ENCODE measurements at places on chromosomes 12 and 14. TPM values are rescaled to one million over a fixed set of nuclear protein-coding genes. Genes with fewer than 3 reads are reported as not detected.

The NT5DC3 gene
- polyA plus RNA-seq = 8.5 TPM

The LRFN5 gene
- 11.8 TPM for polyA plus RNA-seq

DNA sequence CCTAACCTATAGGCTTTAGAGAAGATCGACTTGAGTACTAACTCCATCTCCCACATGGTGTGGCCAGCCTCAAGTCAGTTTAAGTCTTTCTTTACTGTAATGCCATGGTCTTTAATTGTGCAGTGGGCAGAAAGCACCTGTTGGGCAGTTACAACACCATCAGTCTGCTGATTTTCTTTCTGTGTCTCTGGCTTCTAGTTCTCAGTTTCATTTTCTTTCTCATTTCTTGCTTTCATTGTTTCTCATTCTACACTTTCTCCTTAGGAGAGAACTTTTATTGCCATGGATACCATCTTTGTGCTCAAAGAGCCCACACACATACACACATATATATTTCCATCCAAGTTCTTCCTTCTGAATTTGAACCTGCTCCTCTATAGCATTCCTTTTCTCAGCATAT lies 96.1 kb upstream of the SLC16A7 start:
- DNase-seq = no peak

GRCh38 chr14:45089813-45090212 lies 5.9 kb downstream of the PRPF39 start:
- no peak for DNase-seq

GRCh38 chr12:91023326-91024004 lies 18.7 kb upstream of the EPYC start:
- no peak for DNase-seq

DNA sequence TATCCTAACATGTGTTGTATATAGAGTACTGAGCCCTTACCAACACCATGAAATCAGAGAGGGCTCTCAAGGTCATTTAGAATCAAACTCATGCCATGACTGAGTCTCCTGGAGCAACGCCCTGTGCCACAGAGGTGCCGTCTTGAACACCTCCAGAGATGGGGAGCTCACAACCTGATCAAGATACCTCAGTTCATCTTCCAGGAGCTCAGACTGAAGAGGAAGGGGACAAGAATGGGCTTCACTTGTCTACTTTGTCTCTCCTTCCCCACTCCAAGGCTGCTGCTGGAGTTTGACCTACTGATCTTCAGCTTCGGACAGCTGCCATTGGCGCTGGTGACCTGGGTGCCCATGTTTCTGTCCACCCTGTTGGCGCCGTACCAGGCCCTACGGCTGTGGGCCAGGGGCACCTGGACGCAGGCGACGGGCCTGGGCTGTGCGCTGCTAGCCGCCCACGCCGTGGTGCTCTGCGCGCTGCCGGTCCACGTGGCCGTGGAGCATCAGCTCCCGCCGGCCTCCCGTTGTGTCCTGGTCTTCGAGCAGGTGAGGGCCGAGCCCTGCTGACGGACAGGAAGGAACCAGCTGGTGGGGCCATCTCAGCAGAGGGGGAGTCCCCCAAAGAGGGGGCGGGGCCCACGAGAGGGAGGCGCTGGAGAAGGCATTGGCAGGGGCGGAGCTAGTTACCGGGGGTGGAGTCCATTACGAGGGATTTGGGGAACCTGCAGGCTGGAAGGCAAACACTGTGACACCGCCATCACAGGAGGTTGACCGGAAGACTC lies 12.0 kb downstream of the SOAT2 start:
- no peak for DNase-seq

DNA sequence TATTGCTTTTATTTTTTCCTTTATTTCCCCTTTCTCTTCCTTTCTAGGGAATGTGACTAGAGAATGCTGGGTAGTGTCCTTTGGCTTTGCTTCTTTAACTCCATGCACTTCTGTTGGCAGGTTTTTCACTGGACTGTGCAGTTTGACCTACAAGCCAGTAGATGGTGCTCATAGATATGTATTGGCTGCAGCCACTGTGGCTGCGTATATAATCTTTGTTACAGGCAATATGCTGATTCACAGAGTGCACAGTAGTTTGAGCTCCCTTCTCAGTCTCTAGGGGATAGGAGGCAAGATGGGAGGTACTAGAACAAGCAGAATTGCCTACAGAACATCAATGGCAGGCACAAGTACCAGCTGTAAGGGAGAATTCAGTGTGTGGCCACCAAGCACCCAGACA lies 503.5 kb downstream of the LRFN5 start:
- no peak for DNase-seq

- no peak for DNase-seq
Observed at GRCh38 chr12:130922511-130922953, 31.2 kb upstream of the ADGRD1 start.

DNA sequence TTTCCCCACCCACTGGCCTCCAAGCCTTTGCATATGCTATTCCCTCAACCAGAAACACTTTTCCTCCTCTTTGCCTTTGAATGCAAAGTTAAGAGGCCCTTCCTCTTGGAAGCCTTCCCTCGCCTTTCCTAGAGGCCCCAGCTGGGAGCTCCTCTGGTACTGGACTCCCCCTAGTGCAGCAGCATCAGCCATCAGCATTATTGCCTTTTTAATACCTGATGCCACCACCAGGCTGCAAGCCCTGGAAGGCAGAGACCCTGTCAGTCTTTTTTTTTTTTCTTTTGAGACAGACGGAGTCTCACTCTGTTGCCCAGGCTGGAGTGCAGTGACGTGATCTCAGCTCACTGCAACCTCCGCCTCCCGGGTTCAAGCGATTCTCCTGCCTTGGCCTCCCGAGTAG lies 19.1 kb upstream of the PLA2G1B start:
- no peak for DNase-seq

DNA sequence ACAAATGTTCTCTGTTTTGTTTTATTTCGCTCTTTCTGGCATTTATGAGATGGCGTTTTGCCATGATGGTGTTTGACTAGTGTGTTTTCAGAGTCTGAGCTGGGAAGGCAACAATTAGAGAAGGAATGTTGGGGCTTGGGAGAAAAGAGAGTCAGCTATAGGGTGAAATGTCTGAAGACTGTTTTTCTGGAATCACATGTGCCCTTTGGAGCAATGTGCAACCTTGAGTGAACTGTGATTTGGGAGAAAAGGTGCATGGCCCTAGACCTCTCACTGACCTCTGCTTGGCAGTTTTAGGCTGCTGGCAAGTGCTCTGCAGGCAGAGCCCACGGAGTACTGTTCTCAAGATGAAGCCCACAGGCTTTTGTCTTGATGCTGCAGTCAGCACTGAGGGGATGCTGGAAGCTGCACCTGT lies 379.9 kb upstream of the PDE3A start:
- no peak for DNase-seq

- DNase-seq = no peak
Observed at GRCh38 chr14:73238424-73238852, 1.1 kb downstream of the PAPLN start.

Measured in renal pelvis (tissue), 12 donors.